ENCODE measurements at places on chromosomes 7 and 10.

- no peak for DNase-seq
Observed at GRCh38 chr7:142134909-142135308, 23.4 kb downstream of the MGAM2 start.

GRCh38 chr7:151313857-151314256, 27.8 kb upstream of the NUB1 start:
- no peak for DNase-seq

DNA sequence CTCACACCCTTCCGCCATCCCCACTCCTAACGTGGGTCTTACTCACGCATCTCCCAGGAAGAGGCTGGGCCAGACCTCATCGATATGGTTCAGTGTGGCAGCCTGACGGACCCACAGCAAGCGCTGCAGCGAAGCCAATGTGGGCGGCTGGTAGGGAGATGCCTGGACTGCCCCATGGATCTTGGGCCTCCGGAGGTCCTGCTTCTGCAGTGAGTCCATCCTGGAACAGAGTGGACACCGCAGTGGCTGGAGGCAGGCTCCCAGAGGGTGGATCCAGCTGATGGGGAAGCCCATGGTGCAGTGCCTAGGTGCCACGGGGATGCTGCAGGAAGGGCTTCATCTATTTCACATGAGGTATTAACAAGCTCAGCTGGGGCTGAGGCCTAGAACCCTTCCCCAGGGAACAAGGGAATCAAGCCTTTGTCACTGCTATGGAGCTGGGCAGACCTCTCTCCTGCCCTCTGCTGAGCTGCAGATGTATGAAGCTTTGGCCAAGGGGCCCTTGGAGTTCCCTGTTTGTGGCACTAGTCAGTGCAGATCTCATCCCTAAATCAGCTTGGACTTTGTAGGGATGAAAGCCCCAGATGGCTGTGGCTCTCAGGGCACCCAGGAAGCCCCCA, 13.7 kb upstream of the SAMD8 start:
- no peak for DNase-seq

- DNase-seq = no peak
Observed at GRCh38 chr7:145909991-145910513, 206.5 kb upstream of the CNTNAP2 start.

DNA sequence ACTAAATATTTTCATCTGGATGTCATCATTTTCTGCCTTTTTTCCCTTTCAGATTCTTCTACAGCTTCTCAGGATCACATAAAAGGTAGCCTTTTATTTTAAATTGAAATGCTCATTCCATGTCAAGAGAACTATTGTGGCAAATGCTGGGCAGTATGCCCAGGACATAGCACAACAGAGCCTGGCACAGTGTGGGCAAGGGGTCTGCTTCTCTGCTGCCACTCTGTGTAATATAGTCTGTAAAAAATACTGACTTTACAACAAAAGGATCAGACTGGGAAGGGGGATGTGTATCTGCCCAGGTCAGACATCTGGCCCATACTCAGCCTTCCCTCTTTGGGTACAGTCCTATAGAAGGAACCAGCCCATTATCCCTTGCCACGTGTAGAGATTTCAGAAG, 62.7 kb downstream of the CUZD1 start:
- DNase-seq = no peak

GRCh38 chr7:111763221-111763801, 201.0 kb upstream of the IMMP2L start:
- peak; percentile 31 for DNase-seq

DNA sequence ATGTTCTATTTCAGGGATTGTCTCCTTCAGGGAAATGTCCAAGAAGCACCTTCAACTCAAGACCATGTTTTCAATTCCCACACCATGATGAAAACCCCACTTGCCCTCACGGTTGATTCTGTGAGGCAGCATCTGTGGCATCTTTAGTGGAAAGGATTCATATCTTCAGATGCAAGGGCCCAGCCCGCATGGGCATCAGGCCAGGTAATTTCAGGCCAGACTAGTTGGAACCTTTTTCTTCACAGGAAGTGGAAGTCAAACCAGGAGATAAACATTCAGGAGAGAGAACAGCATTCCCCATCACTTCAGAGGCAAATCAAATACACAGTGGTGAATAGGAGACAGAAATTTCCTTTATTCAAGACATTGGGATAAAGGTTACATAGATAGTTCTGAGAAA, 88.8 kb downstream of the JCAD start:
- DNase-seq = no peak

GRCh38 chr10:20955355-20955893, 58.3 kb upstream of the NEBL start:
- DNase-seq = peak; percentile 21

GRCh38 chr7:157297185-157297584, 39.6 kb upstream of the DNAJB6 start:
- no peak for DNase-seq

- no peak for DNase-seq
Observed at GRCh38 chr10:15120523-15120922, 23.4 kb downstream of the RPP38 start.

DNA sequence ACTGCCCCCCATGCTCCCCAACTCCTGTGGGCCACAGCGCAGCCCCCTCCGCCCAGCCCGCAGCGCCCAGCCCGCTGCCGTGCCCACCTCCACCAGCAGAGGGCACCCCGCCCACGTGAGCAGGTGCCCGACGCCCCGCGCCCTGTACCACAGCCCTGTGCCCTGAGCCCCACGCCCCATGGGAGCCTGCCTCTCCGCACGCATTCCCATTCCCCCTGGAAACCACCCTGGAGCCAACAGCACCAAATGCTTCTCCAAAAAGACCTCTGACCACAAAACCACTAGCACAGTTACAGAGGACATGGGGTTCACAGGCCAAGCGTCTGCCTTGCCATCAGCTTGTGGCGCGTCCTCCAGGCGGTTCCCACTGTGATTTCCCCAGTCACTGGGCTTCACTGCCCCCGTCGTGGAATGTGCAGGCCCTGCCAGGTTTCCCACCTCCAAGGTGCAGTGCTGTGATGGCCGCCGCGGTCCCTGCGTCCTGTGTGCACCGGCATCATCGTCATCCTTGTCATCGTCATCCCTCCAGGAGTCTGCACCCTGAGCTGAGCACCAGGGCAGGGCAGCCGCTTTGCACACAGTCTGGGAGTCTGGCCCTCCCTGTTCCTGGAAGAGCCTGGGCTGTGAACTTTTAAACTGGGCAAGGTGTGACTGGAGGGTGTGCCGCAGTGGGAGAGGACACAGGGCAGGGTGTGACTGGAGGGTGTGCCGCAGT, 61.7 kb downstream of the PWWP2B start:
- peak; percentile 58 for DNase-seq

DNA sequence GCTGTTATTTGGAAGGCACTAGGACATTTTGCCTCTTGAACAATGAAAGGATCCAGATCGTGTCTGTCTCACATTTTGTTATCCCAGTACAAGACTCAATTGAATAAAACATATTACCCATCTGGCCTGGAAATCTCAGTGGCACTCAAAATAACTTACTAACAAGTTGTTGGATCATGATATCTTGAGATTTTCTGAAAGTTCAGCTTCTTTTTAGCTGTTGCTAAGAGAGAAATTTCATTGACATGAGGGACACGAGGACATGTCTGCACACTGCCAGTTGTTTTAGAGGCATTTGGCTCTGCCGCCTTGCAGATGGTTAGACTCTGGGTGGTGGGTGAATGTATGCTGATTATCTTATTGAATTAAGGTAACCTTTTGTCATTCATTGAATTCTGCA, 41.0 kb downstream of the KAT6B start:
- no peak for DNase-seq

DNA sequence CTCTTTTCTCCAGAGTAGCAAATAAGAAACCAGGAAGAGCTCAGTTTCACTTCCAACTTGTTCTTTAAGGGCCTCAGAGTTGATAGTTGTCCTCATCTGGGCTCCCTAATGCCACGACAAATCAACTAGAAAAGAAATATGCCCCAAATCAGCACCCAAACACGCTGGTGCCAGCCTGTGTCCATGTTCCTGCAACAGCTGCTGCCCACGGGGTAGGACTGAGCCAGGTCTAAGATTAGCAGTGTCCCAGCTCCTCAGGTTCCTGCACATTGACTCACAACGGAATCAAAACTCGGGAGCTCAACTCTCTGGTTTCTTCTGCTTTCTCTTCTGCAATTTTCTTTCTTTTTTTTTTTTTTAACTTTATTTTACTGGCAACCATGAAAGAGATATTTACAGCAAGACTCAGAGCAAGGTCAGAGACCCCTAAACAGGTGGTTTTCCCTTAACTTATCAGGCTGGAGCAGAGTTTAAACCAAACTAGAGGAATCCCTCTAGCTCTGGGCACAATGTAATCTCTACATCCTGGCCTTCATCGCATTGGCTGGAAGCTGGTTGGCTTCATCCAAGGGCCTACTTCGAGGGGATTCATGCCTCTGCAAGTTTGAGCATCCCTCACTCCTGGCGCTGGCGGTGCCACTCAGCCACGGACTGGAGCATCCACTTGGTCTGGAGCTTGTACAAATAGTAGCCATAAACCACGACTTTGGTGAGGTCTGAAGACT, 126.1 kb downstream of the PFKFB3 start:
- no peak for DNase-seq

GRCh38 chr7:24637021-24637420, 63.8 kb downstream of the PALS2 start:
- DNase-seq = no peak

GRCh38 chr10:53487019-53487983, 714.7 kb upstream of the MBL2 start:
- no peak for DNase-seq

DNA sequence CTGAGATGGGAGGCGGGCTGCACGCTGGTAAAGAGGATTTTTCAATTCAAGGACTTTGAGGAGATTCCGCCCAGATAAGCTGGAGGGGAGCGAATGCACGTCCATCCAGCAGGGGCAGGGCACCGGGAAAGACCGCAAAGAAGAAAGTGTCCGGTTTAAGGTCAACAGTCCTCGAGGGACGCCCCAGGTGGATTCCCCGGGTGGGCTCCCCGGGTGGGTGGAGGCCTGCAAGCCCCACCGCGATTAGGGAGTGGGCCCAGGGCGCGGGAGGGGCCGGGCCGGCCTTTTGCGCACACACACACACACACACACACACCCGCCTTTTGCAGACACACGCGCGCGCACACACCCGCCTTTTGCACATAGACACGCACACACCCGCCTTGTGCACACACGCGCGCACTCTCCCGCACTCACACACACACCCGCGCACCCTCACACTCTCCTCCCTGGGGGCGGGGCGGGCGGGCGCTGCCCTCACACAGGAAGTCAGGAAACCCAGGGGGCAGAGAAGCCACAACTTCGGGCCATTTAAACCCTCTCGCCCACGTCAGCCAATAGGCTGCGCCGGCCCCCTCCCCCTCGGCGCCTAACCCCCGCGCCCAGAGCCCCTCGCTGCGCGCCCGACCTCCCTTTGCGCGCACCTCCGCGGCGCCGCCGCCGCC, 615 bp downstream of the ARHGAP12 start:
- peak; percentile 77 for DNase-seq

- DNase-seq = no peak
Observed at GRCh38 chr10:48331436-48331835, 25.0 kb downstream of the MAPK8 start.

- DNase-seq = no peak
Observed at GRCh38 chr7:22944022-22944421, 69.9 kb downstream of the HYCC1 start.

GRCh38 chr10:11131112-11131639, 113.5 kb downstream of the CELF2 start:
- DNase-seq = no peak

GRCh38 chr7:116990056-116990455, 36.8 kb downstream of the ST7 start:
- no peak for DNase-seq

DNA sequence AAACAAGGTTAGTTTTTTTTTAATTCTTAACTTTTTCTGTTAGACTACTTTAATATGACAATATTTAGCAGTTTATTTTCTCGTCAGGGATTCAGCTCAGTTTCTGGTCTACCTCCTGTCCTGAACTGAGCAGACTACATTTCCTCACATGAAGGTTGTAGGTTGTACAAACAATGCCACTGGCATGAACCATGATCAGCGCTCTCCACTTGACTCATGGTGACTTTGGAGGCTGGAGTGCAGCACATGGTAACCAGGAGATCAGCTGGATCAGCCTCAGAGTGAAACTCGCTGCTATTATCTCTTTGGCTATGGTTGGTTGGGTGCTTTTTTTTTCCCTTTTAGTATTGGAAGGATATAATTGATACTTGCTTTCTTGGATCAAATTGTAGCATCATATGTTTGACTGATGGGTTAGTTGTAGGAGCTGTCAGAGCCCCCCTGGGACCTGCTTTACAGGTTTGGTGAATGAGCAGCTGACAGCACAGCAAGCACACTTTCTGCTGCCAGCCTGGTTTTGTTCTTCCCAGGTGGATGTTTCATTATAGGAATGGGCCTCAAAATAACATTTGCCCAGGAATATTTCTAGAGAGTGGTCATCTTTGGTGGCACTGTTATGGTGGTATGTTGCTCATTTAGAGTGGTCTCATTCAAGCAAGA, 556.4 kb downstream of the AUTS2 start:
- DNase-seq = no peak

- DNase-seq = no peak
Observed at GRCh38 chr7:16581286-16581685, 54.7 kb downstream of the LRRC72 start.

DNA sequence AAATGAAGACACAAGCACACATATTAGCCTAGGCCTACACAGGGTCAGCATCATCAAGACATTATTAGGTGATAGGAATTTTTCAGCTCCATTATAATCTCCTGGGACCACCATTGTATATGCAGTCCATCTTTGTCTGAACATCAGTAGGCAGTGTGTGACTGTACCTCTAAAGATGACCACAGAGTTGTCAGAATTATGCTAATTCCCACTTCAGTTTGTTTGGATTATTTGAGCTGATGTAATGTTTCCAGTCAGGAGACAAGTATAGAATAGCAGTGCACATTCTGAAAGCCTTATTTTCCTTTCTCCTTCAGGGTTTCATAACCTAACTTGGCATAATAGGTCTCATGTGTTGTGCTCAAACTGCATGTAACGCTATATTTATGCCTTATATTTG, 306.4 kb downstream of the NXPH1 start:
- DNase-seq = no peak

Data from ELF-1 (cell line).